ENCODE measurements at places on chromosomes 3 and 15.

GRCh38 chr3:55489798-55490132 is 2.7 kb upstream of the WNT5A start:
- DNase-seq: no peak

DNA sequence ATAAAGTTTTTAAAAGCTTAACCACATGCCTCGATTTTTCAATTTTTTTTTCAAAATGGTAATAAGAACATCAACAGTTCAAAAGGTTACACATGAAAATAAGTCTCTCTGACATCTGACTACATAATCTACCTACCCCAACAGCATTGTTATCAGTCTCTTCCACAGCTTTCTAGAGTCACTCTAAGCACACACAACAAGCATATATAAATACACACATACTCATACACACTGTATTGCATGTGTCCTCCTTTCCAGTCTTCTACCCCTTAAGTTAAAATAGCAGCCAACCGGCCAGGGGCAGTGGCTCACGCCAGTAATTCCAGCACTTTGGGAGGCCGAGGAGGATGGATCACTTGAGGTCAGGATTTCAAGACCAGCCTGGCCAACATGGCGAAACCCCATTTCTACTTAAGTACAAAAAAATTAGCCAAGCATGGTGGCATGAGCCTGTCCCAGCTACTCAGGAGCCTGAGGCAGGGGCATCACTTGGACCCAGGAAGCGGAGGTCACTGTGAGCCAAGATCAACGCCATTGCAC is 12.2 kb downstream of the TBL1XR1 start:
- DNase-seq: no peak

DNA sequence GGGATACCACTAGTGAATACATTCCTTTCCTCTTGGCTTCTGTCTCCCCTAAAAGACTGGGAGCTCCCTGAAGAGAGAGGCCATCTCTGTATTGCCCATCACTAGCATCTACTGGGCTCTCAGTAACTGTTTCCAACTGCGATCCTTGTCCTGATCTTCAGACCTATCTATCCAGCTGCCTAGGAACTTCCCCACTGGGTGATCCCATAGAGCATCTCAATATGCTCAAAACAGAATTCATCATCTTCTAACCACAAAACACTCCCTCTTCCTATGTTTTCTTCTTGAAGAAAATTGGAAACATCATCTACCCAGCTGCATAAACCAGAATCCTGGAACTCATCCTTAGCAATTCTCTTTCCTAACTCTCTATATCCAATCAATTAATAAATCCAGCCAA is 54.6 kb downstream of the PLD1 start:
- no peak for DNase-seq

- no peak for DNase-seq
These were observed 200.6 kb upstream of the ZBTB20 start for GRCh38 chr3:115347737-115348136.

DNA sequence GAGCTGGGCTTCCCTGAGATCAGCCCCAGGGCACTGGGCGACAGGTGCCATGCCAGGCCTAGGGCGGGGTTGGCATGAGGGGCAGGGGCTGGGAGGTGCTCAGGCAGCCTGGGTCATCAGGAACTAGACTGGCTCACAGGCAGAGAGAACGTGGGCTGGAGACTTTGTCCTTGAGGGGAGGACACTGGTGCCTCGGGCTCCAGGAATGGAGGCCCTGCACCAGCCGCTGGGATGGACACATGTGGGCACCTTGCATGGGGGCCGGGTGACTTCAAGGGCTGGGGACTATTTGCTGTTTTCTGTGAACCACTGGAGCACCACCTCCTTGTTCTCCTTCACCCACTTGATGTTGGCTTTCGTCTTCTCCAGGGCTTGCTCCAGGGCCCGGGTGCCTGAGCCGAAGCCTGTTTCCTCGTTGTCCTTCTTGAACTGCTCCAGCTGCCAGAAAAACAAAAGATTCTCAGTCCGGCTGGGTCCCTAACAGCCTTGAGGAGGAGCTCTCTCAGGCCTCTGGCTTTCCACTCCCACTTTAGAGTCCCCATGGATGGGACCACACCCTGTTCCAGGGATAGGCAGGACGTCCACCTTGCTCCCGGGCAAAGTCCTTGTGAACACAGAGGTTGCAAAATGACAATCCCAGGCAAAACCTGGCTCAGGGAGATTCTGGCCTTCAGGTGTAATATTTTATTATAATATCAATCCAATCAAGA is 9.1 kb downstream of the MESP2 start:
- no peak for DNase-seq

DNA sequence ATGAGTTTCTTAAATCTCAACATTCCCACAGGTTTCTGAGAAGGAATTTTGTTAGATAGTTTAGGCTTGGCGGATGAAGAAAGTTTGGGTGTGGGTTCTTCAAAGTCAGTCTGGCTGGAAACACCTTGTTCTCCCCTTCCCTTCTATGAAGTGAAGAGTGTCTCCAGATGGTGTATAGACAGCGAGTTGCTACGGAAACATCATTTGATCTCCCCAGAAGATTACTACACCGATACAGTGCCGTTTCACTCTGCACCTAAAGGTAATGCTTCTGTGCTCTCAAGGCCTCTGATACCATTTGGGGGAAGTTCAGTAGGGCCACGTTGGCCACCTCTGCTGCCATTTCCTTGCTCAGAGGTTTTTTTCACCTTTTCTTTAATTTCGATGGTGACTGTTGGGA is 20.6 kb downstream of the DLEC1 start:
- no peak for DNase-seq

GRCh38 chr3:147372525-147373027 is 33.8 kb downstream of the ZIC4 start:
- DNase-seq: no peak

DNA sequence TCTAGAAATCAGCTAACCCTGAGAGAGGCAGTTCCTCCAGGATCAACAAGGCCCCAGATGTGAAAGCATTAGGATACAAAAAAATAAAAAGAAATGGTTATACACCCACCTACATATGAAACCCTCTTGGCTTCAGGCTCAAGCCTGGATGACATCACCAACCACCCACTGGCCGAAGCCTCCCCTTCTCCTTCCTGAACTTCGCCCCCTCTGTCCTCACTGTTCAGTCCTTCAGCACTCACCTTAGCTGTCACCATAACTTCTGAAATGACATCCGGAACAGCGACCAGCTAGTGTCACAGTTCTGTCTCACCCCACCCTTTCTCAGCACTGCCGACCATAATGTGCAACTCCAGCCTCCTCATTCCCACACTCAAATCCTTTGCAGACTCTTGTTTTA is 98.7 kb downstream of the PLCH1 start:
- DNase-seq: no peak

GRCh38 chr3:186406669-186407635 is 44.9 kb upstream of the DGKG start:
- no peak for DNase-seq

- peak; percentile 4 for DNase-seq
These were observed 517 bp downstream of the FBN1 start for GRCh38 chr15:48644827-48645557.

- no peak for DNase-seq
These were observed 24.9 kb downstream of the SLCO2A1 start for GRCh38 chr3:134004841-134005240.

- peak; percentile 31 for DNase-seq
These were observed 631 bp upstream of the CNBP start for GRCh38 chr3:129184396-129184657.

DNA sequence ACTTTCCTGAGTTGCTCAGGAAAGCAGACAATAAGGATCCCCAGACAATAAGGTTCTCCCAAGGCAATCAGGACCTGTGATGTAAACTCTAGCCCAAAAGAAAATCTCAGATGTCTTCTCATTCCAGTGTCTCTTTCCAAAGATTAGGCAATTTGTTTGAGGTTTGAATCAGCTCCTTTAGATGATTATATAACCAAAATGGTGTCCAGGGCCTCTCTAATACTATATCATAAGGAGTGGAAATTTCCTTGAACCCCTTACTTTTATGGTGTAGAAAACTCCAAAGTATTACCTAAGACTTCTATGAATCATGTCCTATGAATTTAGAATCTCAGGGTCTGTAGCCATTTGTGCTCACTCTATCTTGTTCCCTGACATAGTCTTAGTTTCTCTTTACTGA is 65.9 kb downstream of the GPR176 start:
- no peak for DNase-seq

GRCh38 chr3:197746209-197746608 is 3.5 kb upstream of the FYTTD1 start:
- no peak for DNase-seq

DNA sequence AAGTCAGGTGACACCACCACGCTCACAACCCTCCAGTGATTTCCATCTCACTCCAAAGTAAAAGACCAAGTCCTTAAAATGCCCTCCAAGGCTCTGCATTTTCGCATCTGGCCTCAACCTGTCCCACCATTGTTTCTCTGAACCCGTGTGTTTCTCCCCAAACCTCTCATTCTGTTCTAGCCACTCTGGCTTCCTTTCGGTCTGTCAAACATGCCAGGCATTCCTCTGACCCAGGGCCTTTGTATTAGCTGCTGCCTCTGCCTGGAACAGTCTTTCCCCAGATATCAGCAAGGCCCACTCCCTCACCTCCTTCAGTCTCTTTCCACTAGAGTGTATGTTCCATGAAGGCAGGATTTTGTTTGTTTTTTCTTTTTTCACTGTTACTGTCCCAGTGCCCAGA is 16.0 kb downstream of the MAP2K5 start:
- no peak for DNase-seq

- no peak for DNase-seq
These were observed 38.2 kb upstream of the CNOT10 start for GRCh38 chr3:32646761-32647160.

DNA sequence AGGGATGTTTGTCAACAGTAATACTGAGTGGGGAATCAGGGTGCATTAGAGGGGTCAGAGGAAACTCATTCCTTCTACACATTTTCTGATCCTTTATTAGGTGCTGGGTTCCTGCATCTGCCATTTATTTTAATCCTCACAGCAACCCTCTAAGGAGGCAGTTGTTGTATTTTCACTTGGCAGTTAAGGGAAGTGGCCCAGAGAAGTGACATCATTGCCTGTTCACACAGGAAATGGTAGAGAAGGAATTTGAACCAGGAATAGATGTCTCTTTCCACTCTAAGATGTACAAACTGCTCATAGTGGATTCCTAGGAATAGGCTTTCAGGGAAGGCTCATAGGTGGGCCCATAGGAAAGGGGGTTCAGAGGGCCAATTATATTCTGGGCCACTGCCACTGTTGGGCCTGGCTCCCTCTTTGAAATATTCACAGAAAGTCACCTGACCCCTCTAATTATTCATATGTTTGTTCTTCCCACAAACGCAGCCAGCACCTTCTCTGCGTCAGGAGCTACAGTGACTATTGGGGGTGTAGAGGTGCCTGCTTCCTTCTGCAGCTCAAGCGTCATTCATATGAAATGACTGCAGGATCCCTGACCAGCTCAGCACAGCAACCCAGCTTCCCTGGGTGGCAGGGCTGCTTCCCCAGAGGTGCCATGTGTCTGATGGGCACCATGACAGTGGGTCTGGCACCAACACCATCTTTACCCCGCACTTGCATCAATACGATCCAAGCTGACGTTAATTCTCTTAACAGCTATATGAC is 163.9 kb upstream of the SMAD3 start:
- DNase-seq: no peak

GRCh38 chr3:153396581-153396980 is 234.6 kb downstream of the RAP2B start:
- DNase-seq: no peak

GRCh38 chr3:13715961-13716360 is 163.9 kb downstream of the WNT7A start:
- DNase-seq: no peak

GRCh38 chr3:39982665-39983357 is 173.4 kb downstream of the MYRIP start:
- DNase-seq: no peak

DNA sequence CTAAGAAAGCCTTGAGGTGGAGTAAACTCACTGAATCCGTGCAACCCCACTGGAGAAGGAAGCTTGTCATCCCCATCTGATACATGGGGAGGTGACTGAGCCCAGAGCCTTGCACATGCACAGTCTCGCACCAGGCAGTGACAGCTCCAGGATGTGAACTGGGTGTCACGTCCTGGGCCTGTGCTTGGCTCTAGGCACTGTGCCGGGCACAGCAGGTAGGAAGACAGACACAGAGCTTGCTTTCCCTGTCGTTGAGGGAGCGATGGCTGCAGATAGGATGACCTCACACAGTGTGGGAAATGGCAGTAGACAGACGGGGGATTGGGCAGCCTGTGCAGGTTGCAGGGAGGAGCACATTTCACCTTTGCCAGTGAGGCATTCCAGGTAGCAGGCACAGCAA is 12.2 kb upstream of the ATP2B2 start:
- DNase-seq: no peak

DNA sequence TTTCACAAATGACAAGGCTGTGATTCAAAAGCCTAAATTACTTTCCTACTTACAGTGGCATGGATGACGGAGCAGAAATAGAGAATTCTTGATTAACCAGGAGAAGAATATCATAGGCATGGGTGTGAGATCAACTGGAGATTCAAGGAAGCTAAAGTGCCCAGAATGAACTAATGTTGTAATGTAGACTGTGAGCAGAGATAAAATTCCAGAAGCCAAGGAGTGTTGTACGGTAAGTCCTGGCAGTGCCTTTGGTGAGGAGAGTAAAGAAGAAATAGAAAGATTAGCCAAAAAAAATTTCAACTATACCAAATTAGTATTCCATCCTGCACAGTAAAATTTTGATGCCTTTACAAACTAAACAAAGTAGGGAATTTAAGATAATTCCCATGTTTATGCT is 75.9 kb downstream of the ZBTB20 start:
- no peak for DNase-seq

- no peak for DNase-seq
These were observed 765.9 kb downstream of the NR2F2 start for GRCh38 chr15:97096303-97096835.

- peak; percentile 3 for DNase-seq
These were observed 21.5 kb downstream of the AGTR1 start for GRCh38 chr3:148718982-148719862.

DNA sequence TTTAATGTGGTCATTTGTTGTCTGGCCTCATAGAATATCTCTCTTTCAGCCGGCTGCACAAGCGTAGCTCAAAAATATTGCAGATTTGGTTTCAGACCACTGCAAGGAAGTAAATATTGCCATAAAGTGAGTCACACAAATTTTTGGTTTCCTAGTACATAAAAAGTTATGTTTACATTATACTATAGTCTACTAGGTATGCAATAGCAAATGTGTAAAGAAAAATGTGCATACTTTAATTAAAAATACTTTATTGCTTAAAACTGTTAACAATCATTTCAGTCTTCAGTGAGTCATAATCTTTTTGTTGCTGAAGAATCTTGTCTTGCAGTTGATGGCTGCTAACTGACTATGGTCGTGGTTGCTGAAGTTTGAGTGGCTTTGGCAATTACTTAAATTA is 425.1 kb upstream of the ROBO1 start:
- DNase-seq: no peak

DNA sequence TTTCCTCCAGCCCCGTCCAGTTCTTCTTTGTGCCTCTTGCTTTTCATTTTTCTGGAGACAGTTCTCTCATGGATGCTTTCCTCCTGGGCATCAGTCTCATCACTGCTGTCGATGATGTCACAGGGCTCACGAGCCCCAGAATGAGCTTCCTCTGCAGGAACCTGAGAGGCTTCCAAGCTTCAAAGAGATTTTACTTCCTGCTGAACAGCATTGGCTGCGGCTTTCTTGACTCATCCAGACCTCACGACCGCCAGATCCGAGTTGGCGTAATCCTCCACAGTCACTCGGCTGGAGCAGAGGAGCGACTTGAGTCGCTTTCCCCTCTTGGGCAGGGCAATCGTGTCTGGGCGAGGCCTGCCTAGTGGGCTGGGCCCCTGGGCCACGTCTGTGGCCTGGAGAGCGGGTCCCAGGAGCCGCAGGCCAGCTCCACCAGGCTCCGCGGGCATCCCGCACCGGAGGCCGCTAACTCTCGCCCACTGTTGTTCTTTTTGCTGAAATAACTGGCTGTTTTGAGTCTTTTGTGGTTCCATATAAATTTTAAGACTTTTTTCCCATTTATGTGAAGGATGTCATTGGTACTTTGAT is 20.8 kb upstream of the FAN1 start:
- DNase-seq: no peak

Measured in NCI-H1092 treated with DMSO at 0.1 percent for 48 hours (cell line).